ENCODE measurements at places on chromosomes 13 and 19.

DNA sequence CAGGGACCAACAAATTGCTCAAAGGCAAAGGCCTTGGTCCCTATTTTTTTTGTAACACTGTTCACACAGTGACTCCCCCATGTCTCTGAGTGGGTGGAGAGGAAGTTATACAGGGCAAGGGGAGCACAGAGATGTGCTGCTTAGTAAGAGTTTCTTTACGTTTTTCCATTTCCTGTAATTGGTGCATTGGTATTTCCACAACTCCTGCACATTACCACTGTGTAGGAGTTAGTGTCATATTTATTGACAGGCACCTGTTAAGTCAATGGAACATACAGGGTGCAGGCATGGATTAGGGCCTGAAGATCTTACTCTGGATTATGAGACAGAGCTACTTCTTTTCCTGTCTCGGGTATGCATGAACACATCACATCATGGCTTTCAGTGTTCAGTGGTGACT lies 45.2 kb downstream of the SOX21 start:
- no peak for DNase-seq

DNA sequence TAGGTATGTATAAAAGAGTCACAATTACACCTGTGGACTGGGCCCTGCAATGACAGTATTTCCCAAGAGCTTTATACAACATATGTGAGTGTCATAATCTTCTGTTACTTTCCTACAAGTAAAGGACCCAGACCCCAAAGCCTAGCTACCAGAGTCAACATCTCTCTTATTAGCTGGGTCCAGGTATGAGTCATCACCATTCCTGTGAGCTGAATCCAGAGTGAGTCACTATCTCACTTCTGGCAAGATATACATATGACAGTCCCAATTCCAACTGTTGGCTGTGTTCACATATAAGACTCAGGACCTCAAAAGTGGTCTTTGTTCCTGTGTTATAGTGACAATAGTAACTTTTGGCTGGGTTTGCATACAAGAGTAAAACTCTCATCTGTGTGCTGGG lies 46.7 kb downstream of the ZNF729 start:
- no peak for DNase-seq

GRCh38 chr19:7801020-7801570 lies 28.9 kb upstream of the EVI5L start:
- no peak for DNase-seq

GRCh38 chr19:12751635-12752034 lies at the start of gene BEST2:
Gene BEST2 (plus strand): TSS chr19:12751791. CDS start chr19:12752593, 802 bp downstream.
- DNase-seq: no peak
